ENCODE measurements at places on chromosomes 5 and 9. TPM values are rescaled to one million over a fixed set of nuclear protein-coding genes. Genes with fewer than 3 reads are reported as not detected.
A peak's percentile ranks its signal among the peaks of the same experiment; 100 is the strongest.

EGFLAM gene
- total RNA-seq = not detected

OR1J2 gene
- total RNA-seq = not detected

DNA sequence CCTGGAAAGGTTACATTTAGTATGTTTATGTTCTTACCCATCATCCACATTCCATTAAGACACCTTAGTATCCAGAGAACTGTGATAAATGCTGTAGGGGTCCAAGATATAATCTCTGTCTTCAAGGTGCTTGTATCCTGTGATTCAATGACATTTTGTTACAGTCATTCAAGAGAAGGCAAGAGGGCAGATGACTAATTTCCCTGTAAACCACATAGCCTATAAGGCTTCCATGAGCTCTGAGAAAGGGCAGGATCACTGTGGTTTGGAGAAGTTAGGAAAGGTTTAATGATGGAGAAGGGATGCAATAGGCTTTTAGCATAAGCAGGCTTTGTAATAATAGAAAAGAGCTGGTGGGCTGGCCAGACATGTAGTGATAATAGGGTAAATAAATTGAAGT, 40.0 kb downstream of the PAPPA start:
- no peak overlapping the region for H3K27ac ChIP-seq
- H3K27me3 ChIP-seq = no peaks in the 10 kb centered on the region
- H3K36me3 ChIP-seq = no peaks in the 10 kb centered on the region
- DNase-seq = no peak
- H3K4me1 ChIP-seq = no peaks in the 10 kb centered on the region

DNA sequence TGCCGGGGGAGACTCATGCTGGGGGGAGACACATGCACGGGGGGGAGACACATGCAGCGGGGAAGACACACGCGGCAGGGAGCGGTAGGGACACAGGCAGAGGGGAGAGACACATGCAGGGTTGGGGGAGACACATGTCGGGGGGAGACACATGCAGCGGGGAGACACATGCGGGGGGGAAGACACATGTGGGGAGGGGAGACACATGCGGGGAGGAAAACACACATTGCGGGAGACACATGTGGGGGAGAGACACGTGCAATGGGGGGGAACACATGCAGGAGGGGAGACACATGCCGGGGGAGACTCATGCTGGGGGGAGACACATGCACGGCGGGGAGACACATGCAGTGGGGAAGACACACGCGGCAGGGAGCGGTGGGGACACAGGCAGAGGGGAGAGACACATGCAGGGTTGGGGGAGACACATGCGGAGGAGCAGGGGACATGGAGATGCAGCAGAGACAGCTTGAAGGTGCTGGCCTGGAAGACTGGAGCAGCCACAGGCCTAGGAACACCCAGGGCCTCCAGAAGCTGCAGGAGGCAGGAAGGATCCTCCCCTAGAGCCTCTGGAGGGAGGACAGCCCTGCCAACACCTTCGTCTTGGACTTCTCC, 20.3 kb upstream of the OLFM1 start:
- H3K4me3 ChIP-seq = no peak overlapping the region
- H3K27me3 ChIP-seq = no peaks in the 10 kb centered on the region
- H3K36me3 ChIP-seq = no peaks in the 10 kb centered on the region
- H3K4me1 ChIP-seq = no peaks in the 10 kb centered on the region
- H3K27ac ChIP-seq = no peak overlapping the region

RUFY1 gene
- total RNA-seq = 39.1 TPM

GRCh38 chr9:127313042-127313560, 48.5 kb downstream of the GARNL3 start:
- no peak for DNase-seq
- no peak overlapping the region for H3K4me3 ChIP-seq
- H3K4me1 ChIP-seq = peaks cover 9% of the 10 kb centered on the region
- no peaks in the 10 kb centered on the region for H3K36me3 ChIP-seq

DNA sequence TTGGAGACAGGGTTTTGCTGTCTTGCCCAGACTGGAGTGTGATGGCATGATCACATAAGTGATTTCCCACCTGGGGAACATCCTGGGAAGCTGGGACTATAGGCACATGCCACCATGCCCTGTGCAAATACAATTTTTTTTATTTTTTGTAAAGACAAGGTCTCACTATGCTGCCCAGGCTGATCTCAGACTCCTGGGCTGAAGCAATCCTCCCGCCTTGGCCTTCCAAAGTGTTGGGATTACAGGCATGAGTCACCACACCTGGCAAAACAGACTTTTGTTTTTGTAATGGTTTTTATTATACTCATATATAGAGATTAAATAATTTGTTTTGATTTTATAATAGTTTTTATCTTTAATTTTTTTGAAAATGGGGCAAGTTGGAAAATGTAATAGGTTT, 14.7 kb downstream of the DNAJC25 start:
- H3K36me3 ChIP-seq = peaks cover 41% of the 10 kb centered on the region
- no peak overlapping the region for H3K27ac ChIP-seq
- H3K4me3 ChIP-seq = no peak overlapping the region
- no peaks in the 10 kb centered on the region for H3K27me3 ChIP-seq
- no peak for DNase-seq
- H3K4me1 ChIP-seq = no peaks in the 10 kb centered on the region

- no peak for DNase-seq
- peak overlapping the region; percentile 19 for H3K27ac ChIP-seq
- H3K4me1 ChIP-seq = peaks cover 57% of the 10 kb centered on the region
- peaks cover 17% of the 10 kb centered on the region for H3K36me3 ChIP-seq
- H3K27me3 ChIP-seq = no peaks in the 10 kb centered on the region
Observed at GRCh38 chr5:35838370-35839042, 18.2 kb upstream of the IL7R start.

- H3K4me3 ChIP-seq = no peak overlapping the region
- no peak for DNase-seq
- H3K27ac ChIP-seq = no peak overlapping the region
- H3K36me3 ChIP-seq = peaks cover 54% of the 10 kb centered on the region
Observed at GRCh38 chr5:39025456-39025855, 48.7 kb downstream of the RICTOR start.

DNA sequence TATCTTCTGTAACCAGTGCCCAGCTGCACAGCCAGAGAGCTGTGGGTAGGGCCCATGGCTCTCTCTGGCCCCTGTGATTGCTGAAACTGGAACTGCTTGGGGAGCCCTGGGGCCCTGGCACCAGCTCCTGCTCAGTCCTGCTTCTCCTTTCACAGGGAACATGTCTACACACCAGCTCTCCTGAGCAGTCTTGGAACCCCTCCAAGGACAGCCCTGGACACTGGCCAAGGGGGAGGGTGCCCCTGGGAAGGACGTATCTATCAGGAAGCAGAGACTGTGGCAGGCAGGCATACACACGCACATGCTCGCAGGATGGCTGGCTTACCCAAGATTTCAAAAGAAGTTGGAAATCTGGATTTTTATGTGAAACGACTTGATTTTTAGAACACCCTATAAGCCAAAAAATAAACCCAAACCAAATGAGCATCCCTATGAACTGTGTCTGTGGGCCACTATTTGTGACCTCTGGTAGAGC, 8.8 kb upstream of the TRAF1 start:
- no peaks in the 10 kb centered on the region for H3K36me3 ChIP-seq
- peak overlapping the region; percentile 51 for H3K4me3 ChIP-seq
- H3K27ac ChIP-seq = peak overlapping the region; percentile 76
- peaks cover 65% of the 10 kb centered on the region for H3K4me1 ChIP-seq

SPINK6 gene
- total RNA-seq = not detected

DNA sequence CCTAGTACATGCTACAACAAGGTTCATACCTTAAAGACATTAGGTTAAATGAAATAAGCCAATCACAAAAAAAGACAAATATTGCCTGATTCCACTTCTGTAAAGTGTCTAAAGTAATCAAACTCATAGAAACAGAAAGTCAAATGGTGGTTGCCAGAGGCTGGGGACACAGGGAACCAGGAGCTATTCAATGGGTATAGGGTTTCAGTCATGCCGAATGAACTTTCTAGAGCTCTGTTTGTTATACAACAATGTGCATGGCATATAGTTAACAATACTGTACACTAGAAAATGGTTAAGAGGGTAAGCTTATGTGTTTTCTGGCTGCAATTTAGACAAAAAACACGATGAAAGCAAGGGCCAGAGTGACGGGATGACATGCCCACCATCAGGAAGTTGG, 70.8 kb upstream of the EGFLAM start:
- no peaks in the 10 kb centered on the region for H3K36me3 ChIP-seq
- H3K4me3 ChIP-seq = no peak overlapping the region
- H3K4me1 ChIP-seq = no peaks in the 10 kb centered on the region
- DNase-seq = no peak
- H3K27me3 ChIP-seq = no peaks in the 10 kb centered on the region

SMIM33 gene
- total RNA-seq = 2.3 TPM

All from activated CD4-positive, alpha-beta memory T cell treated with anti-CD3 and anti-CD28 coated beads, Interleukin-2, amount 10 ng/mL, durations not matched to agents 7 days and 5 days (primary cell).